ENCODE measurements at places on chromosomes 4 and X.

GRCh38 chr4:163550869-163551267, 56.4 kb downstream of the TMA16 start:
- no peak for DNase-seq

- no peak for DNase-seq
Measured at GRCh38 chr4:23855912-23856605, 33.8 kb downstream of the PPARGC1A start.

DNA sequence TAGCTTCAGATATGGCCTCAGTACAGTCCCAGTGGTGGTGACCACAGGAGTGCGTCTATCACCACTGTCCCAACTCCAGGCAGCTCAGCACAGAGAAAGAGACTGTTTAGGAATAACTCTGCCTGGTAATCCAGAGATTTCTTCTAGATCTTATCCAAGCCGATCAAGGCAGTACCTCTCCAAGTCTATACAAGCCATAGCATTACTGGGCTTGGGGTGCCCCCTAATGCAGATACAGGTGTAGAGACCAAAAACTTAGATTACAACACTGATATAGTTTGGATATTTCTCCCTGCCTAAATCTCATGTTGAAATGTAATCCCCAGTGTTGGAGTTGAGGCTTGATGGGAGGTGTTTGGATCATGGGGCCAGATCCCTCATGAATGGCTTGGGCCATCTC, 100.9 kb downstream of the PTCHD1 start:
- no peak for DNase-seq

DNA sequence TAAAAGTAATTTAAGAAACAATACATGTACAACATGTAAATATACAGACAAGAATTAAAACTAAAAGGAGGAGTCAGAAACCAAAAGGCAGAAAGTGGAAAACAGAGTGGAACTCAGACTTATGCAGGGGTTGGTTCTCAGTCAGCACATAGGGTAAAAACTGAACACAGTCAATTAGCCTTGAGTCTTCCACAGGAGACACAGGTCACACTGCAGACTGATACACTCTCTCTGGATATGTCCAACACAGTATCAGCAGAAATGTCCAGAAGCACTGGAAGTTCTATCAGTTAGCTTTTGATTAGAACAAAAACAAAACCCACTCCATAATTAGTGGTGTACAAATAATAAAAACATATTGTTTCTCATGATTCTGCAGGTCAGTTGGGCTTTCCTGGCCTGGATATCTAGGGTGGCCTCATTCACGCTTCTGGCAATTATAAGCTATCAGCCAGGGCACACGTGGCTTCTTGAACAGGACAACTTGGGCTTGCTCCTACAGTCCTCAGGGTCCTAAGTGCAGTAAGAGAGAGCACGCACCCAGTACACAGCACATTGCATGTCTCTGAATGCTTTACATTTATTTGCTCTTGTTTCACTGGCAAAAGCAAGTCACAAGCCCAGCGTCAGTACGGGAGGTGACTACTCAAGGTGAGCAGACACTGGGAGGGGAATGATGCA, 21.6 kb downstream of the TEC start:
- no peak for DNase-seq

DNA sequence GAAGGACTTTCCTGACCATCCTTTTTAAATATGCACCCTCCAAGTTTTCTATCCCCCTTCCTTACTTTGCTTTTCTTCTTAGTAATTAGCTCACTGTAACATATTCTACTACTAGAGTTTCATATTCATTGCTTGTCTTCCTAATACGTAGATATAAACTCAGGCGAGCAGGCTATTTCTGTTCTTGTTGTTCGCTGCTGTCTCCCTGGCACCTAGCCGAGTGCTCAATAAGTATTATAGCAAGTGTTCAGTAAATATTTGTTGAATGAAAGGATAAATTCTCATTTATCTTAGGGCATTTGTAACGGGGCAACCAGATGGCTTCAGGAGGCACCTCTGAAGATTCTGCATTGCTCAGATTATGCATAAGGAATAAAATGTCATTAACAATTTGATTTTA, 6.8 kb upstream of the RHOH start:
- no peak for DNase-seq

DNA sequence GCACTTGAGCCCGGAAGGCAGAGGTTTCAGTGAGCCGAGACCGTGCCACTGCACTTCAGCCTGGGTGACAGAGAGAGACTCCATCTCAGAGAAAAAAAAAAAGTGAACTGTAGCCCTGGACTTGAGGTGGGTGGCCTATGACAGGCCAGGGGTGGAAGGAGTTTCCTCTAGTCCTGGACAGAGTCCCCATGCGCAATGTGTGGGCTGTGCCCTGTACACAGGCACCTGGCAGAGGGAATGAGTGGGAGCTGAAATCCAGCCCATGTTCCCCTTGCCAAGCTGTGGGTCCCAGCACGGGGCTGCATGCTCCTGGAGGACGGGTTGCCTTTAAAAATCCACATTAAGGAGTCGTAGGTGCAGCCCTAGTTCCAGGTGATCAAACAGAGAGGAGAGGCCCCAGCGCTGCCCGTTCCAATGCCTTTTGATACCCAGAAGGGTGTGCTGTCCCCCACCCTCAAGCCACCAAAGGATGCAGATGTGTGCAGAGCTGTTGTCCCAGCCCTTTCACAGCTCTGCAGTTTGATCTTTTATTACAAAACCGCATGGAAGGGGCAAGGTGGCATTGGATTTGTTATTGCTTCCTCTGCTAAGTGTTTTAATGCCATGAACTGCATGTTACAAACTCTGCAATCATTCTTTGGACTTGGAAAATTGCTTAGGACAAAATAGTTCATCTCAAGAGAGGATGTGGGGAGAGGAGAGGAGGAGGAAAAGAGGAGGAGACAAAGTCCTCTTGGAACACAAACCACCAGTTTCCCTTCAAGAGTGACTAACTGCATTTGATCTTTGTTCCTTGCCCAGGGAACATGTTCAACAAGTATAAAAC, 38.0 kb upstream of the PDK3 start:
- DNase-seq = no peak

DNA sequence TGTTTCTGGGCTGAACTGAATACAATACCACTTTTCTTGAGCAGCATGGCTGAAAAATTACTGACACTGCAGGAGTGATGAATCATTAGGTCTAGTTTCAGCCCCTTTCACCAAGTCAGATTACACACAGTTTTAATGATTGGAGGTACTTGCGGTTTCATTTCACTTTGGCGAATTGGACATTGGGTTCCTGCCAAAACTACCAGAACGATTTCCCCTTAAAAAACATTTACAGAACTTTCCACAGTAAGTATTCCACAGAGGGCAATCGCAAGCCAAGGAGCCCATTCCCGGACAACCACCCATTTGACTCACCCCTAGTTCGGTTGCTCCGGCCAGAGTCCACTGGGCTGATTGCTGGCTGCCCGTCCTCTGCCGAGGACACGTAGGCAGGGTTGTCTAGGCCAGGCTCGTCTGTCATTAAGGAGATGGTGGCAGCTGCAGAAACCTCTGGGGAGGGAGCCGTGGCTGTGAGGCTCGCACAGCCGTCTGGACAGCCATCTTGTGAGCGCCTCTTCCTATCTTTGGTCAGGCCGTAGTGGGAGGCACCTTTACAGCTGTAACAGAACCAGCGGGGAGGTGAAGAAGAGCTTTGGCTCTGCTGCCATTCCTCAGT, 83.5 kb downstream of the LNX1 start:
- DNase-seq = no peak

GRCh38 chr4:163568843-163569242, 74.4 kb downstream of the TMA16 start:
- no peak for DNase-seq

DNA sequence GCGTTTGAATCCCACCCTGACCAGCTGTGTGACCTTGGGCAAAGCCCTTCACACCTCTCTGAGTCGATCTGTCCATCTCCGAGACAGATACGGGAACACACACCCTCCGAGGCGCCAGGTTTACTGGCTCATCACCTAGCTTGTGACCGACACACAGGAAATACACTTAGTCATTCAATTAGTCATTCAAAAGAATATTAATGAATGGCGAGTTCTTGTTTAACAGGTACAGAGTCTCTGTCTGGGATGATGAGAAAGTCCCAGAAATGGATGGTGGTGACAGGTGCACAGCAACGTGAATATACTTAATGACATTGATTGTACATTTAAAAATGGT, 80.6 kb downstream of the PPP2R2C start:
- DNase-seq = no peak

DNA sequence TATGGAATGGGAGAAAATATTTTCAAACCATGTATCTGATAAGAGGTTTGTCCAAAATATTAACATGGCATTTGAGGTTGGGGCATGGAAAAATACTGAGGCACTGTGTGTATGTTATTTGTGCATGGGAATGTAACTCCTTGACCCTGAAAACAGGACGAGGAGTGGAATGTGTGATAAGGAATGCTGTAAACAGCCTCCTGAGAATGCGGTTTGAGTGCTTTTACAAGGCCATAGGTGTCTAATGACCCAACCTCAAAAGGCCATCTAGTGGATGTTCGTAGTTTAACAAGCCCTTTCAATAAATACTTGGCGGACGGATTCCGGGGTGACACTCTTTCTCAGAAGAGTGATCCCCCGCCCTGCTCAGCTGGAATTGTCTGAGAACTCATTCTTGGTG, 162.9 kb upstream of the USP9X start:
- no peak for DNase-seq

- DNase-seq = no peak
Measured at GRCh38 chr4:72786401-72786990, 217.5 kb upstream of the ADAMTS3 start.

- DNase-seq = no peak
Measured at GRCh38 chrX:48003367-48003757, 427 bp downstream of the ZNF182 start.

GRCh38 chrX:45517090-45517973, 316.7 kb upstream of the DIPK2B start:
- DNase-seq = no peak

DNA sequence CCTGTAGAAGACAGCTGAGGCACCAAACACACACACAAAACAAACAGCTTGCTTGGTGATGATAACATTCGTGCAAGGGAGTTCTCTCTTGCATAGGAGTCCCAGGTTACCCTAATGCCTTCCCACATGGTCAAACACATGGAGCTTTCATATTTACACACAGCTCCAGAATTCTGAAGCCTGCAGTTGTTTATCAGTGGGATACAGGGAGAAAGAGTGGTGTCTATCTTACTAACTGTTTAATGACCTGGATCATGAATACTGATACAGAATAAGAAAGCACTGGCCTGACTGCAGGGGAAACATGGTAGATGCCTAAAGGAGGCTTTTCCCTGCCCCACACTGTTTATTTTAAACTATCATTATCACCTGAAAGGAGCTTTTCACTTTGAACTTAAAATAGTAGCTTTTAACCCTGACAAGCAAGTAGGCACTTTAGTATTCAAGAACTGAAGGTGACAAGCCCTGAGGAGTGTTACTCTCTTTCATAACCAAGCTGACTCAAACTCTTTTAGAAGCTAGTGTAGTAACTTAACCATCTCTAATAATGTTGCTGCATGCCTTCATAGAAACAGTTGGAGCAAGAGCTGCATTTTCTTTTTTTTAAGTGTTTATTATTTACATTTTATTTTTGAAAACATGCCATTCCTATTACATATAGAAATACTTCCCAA, 15.6 kb downstream of the TET2 start:
- no peak for DNase-seq

DNA sequence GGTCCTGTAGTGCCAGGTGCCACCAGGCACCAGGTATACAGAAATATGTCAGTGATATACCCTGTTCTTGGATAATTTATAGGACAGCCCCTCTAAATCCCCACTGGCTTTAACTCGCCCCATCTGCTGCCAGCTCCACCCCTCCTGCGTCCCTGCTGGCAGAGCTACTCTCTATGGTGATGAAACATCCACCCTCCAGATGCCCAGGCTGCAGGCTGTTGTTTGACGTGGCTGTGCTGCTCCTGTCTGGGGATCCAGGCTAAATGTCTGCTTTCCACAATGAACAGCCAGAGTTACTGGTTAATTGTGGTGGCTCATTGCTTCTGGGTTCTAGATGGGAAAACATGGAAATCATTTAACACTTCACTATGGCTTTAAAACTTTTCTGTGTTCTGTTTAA, 12.9 kb downstream of the NHSL2 start:
- no peak for DNase-seq

GRCh38 chrX:68843992-68844391, 15.2 kb downstream of the EFNB1 start:
- DNase-seq = no peak

GRCh38 chr4:170015285-170015684, 10.9 kb downstream of the MFAP3L start:
- DNase-seq = no peak

DNA sequence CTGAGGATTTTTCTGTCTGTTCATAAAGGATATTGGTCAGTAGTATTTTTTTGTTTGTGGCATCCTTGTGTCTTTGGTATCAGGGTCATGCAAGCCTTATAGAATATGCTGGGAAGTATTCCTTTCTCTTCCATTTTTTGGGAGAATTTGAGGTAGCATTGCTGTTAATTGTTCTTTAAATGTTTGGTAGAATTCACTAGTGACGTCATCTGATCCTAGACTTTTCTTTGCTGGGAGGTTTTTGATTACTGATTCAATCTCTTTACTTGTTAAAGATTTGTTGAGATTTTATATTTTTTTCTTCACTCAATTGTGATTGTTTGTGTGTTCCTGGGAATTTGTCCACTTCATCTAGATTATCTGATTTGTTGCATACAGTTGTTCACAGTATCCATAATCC, 234.4 kb upstream of the ATP6AP2 start:
- no peak for DNase-seq

GRCh38 chr4:69323284-69323683, 43.0 kb downstream of the UGT2B28 start:
- no peak for DNase-seq

- peak; percentile 59 for DNase-seq
Measured at GRCh38 chrX:153669174-153669890, 4.3 kb downstream of the PNCK start.

DNA sequence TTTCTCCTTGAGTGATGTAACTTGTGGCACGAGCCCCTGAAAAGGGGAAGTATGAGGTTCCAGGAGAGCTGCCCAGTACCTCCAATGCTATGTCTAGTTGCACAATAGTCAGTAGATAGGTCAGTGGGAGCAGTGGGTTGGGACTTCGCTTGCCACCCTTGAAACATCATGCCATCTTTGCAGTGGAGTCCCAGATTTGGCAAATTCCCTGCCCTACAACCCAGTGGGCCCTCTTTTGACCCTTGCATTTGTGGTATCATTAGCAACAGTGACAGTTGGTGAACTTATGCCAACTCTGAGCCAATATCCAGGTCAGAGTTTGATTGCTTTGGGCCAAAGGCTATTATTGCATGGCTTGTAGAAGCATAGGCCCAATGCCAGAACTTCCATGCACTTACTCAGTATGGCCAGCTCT, 12.3 kb downstream of the FHL1 start:
- no peak for DNase-seq

GRCh38 chr4:123984886-123985285, 588.3 kb downstream of the SPRY1 start:
- no peak for DNase-seq

- no peak for DNase-seq
Measured at GRCh38 chr4:36921476-36922216, 322.9 kb upstream of the NWD2 start.
